ENCODE measurements at places on chromosomes 11 and 22.

DNA sequence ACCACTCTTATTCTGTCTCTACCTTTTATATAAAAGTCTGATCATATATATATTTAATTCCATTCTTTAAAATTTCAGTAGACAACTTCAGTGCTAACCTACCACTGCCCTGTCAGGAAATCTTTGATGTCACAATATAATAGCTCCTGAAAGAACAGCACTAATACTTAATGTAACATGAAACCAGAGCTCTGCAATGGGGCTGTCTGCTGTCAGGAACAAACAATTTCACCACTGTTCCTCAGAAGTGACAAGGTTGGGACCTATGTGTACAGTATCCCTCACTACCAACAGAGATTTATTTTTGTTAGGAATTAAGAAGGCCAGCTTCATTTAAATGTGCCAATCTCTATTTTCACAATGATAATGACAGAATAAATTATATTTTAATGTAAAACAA lies 165.5 kb upstream of the C11orf58 start:
- no peak for DNase-seq

DNA sequence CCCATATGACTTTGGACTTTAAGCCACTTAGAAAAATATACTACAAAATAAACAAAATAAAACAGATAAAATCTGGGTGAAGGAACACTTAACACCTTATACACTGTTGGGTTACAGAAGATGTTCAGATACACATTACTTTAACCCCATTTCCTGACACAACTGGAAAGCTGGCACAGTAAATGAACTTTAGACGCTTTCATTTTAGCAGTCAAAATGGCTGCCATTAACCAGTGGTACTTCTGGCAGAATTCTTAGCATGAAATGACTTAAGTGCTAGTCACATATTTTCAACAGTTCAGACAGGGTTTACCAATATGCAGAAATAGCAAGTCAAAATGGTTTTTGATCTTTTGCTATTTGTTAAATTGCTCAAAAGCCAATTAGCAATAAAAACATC lies 37.9 kb downstream of the PIK3C2A start:
- DNase-seq, result no peak

DNA sequence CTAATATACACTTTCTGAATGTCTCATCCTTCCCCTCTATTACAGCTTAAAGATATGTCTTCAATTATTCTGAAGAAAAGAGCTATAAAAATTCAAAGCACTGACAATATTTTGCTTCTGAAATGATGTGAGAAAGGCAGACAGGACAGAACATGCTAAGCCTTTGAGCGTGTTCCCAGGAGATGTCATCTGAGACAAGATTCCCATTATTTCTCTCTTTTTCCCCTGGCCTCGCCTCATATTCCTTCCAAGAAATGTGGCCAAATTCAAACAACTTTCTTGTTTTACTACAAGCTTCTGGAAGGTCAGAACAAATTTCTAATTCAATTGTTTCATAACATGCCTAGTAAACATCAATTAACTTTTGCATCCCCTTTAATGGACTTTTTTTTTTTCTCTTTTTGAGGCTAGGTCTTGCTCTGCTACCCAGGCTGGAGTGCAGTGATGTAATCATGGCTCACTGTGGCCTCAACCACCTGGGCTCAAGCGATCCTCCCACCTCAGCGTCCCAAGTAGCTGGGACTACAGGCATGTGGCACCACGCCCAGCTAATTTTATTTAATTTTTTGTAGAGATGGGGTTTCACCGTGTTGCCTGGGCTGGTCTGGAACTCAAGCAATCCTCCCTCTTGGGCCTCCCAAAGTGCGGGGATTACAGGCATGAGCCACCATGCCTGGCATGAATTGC lies 37.1 kb upstream of the NFRKB start:
- no peak for DNase-seq

- DNase-seq, result no peak
Measured at GRCh38 chr11:134126217-134126822, 57.4 kb downstream of the JAM3 start.

GRCh38 chr22:50169181-50169759 lies 1.3 kb upstream of the PANX2 start:
- no peak for DNase-seq

- DNase-seq, result no peak
Measured at GRCh38 chr11:79033833-79034232, 407.0 kb downstream of the TENM4 start.

DNA sequence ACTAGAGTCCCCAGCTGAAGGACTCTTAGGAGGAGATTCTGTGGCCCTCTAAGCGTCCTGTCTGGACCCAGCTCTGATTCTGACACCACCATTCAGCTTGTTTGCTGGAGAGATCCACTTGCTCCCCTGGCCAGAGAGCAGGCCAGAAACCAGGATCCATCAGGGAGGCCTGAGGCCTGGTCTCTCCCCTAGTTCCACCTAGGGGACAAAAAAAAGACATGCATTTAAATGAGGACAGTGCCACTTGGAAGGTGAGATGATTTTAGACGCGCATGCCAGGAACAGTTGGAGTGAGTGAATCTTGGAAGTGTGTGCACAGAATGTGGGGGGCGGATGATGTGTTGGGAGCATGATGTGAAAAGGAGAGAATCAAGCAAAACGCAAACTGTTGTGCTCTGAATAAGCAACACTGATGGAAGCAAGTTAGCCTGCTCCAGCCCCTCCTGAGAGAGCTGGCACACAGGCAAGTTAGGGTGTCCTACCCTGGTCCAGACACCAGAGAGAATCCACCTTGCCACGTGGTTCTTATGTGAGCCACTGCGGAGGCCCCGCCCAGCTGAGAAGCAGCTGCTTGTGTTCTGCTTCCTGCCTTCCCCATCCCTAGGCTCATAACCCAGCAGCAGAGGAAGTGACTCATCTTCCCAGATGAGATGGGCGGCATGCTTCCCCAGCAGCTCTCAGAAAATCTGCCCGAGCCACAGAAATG lies 8.0 kb upstream of the SLCO2B1 start:
- peak; percentile 46 for DNase-seq

DNA sequence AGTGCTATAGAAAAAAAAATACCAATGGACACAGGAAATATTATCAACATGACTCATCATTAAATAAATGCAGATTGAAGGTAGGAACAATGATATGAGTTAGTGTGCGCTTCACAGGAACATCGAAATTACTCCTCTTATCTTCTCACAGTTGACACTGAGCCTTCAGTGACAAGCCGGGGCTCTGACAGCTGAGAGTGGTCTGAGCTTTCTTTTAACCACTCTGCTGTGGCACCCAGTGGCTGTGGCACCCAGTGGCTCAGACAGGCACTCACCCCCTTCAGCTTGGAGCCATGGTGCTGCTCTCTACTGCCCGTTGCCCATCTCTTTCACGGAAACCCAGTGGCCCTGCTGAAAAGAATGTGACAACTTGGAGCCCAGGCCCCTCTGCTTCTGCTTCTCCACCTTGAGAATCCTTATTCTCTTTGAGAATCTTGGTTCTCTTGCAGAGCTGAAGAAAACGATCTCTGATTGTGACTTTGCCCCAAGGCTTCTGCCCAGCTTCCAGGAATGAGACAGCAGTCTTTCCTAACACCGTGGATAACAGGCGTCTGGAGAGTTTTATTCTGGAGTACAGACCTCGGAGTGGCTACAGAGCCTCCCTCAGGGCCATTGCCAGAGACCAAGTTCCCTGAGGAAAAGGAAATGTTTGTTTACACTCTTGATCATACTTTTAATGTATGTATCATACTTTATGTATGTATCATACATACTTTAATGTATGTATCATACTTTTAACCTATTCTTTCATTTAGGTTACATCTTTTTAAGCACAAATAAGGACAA lies 37.1 kb upstream of the OR8B8 start:
- DNase-seq, result no peak

DNA sequence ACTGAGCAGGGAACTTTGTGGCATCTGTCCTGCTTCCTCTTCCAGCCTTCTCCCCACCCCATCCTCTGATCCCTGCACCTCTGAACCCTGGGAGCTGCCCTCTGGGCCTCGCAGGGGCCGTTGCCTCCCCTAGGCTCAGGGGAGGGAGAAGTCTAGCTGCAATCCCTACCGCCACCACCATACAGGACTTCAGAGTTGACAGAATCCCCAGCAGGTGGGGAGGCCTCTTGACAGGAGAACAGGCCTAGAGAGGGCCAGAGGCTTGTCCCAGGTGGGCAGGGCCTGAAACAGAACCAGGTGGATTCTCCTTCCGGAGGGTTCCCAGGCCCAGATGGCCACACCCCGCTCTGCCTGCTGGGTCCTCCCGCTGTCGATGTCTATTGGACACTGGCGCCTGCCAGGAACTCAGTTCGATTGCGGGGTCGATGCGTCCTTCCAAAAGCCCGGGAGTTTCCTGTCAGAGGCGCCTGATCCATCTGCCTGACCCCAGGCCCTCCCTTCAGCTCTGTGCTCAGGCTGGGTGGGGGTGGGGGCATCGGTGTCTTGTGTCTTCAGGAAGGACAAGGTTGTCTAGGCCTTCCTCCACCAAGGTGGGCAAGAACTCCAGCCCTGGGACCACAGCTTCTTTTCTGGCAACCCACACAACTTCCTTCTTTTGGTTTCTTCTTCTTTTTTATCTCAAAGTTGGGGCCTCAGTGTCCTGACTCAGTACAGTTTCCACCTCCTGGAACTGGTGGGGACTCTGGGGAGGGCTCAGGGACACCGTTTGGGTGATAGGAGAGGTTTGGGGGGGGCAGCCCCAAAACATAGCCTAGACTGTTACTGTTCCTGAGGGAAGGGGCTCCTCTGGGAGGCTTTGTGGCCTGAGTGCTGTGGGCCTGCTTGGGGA lies 6.4 kb downstream of the STARD10 start:
- DNase-seq, result no peak

DNA sequence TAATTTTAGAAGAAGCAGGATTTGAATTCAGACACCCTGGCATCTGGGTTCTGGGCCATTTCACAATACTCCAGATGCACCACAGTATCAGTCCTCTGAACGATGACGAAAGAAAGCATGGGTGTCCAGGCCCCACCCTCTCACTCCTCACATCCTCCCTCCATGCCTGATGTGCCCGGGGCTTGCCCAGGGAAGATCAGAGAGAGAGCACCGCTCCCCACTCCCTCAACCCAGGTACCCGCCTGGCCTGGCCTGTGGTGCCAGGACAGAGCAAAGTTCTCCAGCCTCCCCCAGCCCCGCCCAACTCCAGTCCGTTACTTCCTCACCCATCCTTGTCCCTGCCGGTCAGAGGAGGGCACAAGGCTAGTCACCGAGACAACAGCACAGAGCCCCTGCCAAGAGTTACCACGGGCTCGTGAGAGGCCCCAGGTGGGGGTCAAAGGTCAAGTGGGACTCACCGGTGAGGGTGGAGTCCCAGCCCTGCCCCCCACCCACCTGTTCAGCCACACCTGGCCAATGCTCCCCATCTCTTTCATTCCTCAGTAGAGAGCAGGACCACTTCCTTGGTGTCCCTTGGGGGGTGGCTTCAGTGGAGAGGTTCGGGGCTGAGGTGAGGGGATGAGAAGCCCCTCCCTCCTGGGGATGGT lies 8.1 kb downstream of the BCL9L start:
- no peak for DNase-seq
